ENCODE measurements at places on chromosomes 6 and 20.

DNA sequence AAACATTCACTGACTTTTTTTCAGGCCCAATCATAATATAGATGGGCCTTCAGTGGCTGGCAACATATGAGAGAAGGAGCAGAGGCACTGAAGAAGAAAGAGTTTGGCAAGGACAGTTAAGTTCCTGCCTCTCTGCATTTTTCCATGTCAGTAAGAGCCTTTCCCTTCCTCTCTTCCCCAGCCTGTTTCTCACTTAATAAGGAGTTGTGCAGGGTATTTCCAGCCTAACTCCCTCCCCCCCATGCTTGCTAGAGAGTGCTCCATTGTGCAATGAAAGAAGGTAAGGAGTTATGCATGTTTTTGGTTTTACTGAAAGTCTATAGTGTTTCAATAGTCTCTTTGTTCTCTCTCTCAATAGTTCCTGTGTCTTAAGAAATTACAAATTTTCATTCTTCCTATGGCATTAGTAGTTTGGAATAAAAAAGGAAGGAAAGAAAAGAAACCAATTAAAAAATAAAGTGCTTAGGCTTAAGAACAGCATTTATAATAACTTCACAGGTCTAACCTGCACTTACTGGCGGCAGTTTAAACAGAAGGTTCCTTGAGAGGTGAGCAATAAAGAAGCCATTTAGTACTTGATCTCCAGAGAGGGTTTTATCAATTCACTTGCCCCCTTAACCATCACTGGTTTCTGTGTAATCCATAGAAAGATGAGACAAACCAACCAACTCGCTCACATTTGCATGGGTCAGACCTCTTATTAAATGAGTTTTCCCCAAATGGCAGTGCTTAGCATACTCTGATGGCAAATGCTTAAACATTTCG, 251.1 kb downstream of the PTPRT start:
- DNase-seq = no peak

- no peak for DNase-seq
These were observed 5.3 kb downstream of the HDDC2 start for GRCh38 chr6:125296471-125296870.

DNA sequence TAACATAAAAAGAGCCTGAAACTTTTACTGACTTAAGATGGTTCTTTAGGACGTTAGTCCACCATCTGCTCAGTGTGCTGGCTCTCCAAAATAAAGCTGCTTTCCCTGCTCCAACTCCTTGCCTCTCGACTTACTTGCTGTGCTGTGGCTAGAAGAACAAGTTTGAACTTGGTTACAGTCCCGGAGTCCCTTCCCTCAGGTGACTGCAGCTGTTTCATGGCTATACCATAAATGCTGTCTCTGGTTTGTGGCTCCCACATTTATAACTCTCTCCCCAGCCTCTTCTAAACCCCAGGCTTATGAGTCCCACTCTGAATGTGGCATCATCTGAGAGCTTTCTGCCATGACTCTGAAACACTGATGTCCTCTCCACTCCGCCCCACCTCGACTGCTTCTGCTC, 306.4 kb upstream of the PRND start:
- no peak for DNase-seq

DNA sequence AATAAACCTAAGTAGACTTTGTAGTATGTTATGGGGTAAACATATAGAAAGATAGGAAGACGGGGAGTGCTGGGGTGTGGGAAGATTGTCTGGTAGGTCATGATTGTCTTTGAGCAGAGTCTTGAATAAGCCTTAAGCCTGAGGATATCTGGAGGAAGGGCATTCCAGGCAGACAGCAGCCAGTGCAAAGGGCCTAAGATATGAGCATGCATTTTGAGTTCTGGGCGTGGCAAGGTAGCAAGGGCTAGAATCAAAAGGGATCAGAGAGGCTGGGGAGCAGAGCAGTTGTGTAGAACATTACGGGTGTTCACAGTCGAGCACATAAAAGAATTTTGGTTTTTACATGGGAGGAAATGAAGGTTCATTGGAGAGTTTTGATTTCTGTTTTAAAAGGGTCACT, 14.3 kb downstream of the BICRAL start:
- DNase-seq = no peak

- no peak for DNase-seq
These were observed 1.5 kb downstream of the VARS2 start for GRCh38 chr6:30915591-30915946.

DNA sequence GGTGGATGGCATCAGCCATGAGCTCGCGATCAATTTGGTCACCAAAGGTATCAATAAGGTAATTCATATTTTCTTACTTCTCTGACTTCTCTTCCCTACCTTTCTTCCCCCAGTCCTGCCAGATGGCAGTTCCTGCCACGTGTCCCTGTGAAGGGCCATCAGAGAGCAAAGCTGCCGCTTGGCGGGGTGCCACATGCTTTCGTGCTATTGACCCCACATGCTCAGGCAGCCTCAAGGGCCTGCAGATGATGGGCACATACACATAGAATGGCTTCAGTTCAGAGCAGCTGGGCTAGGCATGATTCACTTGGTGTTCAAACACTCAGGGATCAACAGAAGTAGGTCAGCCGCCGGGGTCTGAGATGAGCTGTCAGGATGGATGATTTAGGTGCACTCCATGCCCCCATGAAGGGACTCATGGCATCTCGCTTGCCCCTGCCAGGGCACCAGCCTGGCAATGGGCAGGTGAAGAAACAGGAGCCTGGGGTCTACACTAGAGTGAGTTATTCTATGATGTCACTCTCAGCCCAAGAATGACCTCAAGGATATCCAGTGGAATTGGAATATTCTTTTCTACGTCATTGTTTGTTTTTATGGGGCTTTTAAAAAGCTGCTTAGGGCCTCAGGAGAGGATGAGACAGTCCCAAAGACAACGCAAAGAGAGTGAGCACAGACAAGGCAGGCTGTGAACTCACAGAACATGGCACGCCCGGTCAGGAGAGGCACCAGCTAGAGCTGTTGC, 25.5 kb downstream of the BANF2 start:
- no peak for DNase-seq

GRCh38 chr6:116366740-116367275, 3.9 kb upstream of the DSE start:
- DNase-seq = no peak

DNA sequence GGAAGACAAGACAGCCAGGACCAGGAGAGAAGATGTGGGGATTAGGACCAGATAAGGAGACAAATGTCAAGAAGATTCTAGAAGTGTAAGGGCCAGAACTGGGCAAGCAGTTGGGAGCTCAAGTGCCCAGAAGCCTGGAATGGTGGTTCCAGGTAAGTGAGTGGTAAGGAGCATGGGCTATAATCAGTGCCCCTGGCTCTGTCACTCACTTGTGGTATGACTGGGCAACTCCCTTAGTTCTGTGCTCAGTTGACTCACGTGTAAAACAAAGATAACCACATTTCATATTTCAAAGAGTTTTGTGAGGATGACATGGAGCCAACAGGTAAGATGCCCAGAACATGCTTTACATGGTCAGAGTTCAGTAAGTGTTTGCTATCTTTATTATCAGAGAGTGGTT, 11.2 kb downstream of the CCDC167 start:
- no peak for DNase-seq

DNA sequence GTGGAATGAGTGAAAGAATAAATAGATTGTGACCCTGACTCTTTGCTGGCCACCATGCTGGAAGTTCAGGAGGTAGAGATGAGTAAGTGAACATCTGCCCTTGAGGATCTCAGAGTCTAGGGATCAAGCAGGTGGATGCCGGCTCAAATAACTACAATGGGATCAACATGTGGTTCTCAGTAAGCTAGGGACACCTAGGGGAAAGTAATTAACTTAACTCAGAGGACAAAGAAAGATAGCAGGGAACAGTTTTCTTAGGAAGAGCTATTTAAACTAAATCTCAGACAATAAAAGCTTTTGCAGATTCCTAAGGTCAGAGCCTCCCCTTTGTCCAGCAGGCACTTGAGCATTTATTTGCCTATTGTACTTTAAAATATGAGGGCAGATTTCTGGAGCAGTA, 29.1 kb downstream of the SLC13A3 start:
- no peak for DNase-seq

- no peak for DNase-seq
These were observed 112.1 kb downstream of the WDR27 start for GRCh38 chr6:169589699-169590257.

DNA sequence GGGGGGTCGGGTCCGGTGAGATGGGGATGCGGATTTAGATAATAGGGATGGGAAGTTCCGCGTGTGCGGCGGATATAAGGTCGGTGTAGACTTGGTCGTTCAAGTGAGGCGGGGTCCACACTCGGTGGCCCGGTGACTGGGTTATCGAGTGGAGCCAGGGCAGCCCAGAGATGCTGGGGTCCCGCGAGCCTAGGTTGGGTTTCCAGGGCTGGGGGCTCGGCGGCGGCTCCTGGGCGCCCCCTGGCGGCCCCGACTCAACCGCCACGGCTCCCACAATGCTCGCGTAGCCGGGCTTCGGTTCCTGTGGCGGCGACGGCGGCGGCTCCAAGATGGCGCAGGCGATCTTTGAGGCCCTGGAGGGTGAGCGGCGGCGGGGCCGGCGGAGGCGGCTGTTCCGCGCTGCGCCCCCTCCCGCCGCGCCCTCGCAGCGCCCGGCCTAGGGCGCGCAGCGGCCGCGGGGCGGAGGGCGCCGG, at the start of gene ZNF341:
Gene ZNF341, plus strand, starts transcription at position 304 of the 473 bp plus-strand sequence. Its CDS starts 26 bp downstream, at position 330.
- peak; percentile 93 for DNase-seq

All from natural killer cell treated with Interleukin-12 subunit alpha and Interleukin-12 subunit beta and Interleukin-15 and Interleukin-18, amount 100 ng/mL, for 72 hours (primary cell).